PC-3 (cell line): ENCODE measurements at places on chromosomes 5 and 9. TPM values are rescaled to one million over a fixed set of nuclear protein-coding genes. Genes with fewer than 3 reads are reported as not detected.
A peak's percentile ranks its signal among the peaks of the same experiment; 100 is the strongest.

GRCh38 chr5:68243681-68244080 is 28.1 kb downstream of the PIK3R1 start:
- no peak for DNase-seq
- H3K4me1 ChIP-seq, result no peaks in the 10 kb centered on the region
- H3K27ac ChIP-seq, result no peak overlapping the region
- H3K4me3 ChIP-seq, result no peak overlapping the region

The TERT gene
- total RNA-seq, result 0.80 and 1.2 TPM in 2 replicates

DNA sequence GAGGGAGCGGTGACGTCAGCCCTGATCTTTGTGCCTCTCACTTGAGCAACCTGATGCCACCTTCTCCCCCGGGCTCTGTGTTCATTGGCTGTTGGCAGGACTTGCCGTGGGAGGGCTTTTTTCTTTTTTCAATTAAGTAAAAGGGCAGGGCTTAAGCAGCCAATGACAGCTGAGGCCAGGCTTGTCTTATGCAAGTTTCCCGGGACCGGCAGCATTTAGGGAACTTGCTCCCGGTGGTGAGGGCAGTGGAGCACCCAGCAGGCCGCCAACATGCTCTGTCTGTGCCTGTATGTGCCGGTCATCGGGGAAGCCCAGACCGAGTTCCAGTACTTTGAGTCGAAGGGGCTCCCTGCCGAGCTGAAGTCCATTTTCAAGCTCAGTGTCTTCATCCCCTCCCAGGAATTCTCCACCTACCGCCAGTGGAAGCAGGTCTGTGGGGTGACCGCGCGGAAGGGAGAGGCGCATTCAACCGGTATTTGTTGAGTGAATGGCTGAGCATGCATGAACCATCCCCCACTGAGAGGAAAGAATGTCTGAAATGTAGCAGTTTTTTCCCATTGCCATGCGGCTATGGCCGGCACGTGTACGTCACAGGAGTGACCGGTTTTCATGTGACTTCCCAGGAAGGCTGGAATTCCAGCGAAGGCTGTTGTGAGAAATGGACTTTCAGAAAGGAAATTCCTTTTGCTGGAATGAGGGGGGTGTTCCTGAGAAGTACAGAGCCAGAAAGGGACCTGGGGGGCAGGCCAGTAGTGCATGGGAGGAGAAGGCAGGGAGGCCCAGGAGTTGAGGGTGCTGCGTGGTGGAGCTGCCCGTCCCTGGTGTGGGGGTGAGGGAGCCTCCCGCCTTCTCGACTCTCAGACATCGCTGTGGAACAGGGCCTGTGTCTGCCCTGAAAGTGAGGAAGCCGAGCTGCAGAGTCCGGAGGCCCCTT is 29.0 kb downstream of the PTGES2 start:
- H3K4me3 ChIP-seq, result peak overlapping the region; percentile 82
- DNase-seq, result peak; percentile 93
- peak overlapping the region; percentile 84 for H3K27ac ChIP-seq

DNA sequence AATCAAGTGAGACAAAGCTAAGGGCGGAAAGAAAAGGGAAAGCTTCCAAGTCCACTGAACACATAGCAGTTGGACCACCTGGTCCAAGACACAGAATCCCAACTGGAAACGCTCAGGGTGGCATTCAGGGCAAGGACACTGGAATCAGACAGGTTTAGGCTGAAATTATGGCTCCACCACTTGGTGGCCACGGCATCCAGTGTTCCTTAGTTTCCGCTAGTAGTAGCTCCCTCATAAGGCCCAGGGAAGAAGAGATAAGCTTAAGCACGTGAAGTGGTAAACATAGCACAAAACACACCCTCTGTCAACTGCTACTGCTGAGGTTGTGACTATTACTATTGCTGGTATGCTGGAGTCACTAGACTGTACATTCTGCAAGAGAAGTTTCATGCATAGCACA is 209.4 kb downstream of the GLIS3 start:
- H3K4me1 ChIP-seq, result peaks cover 8% of the 10 kb centered on the region

GRCh38 chr9:89052470-89053097 is 61.3 kb downstream of the S1PR3 start:
- no peaks in the 10 kb centered on the region for H3K4me1 ChIP-seq
- DNase-seq, result no peak
- H3K4me3 ChIP-seq, result no peak overlapping the region
- H3K27ac ChIP-seq, result no peak overlapping the region

GRCh38 chr5:98556712-98557111 is 216.8 kb upstream of the RGMB start:
- DNase-seq, result peak; percentile 37
- H3K4me1 ChIP-seq, result peaks cover 11% of the 10 kb centered on the region
- H3K36me3 ChIP-seq, result no peaks in the 10 kb centered on the region
- H3K4me3 ChIP-seq, result no peak overlapping the region
- H3K27ac ChIP-seq, result no peak overlapping the region
- no peaks in the 10 kb centered on the region for H3K27me3 ChIP-seq

DNA sequence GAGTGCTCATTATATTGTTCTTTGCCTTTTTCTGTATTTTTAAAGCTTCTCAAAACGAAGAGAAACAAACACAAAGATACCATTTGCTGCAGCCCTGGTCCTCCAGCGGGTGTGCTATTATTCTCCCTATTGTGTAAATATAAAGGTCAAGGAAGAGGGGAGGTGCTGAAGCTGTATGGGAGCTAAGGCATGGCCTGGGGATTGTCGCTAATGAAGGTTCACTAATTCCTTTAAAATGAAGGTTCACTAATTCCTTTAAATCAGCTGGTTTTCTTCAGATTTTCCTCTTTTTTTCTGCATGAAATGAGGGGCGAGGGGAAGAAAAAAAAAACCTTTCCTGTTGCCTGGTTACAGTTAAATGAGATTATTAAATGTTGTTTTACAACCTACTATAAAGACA is 74.5 kb upstream of the MAP1B start:
- no peak for DNase-seq
- H3K36me3 ChIP-seq, result no peaks in the 10 kb centered on the region
- H3K27ac ChIP-seq, result no peak overlapping the region
- no peaks in the 10 kb centered on the region for H3K4me1 ChIP-seq
- H3K4me3 ChIP-seq, result no peak overlapping the region
- no peaks in the 10 kb centered on the region for H3K27me3 ChIP-seq

The SLC24A2 gene
- not detected in 2 replicates for total RNA-seq

DNA sequence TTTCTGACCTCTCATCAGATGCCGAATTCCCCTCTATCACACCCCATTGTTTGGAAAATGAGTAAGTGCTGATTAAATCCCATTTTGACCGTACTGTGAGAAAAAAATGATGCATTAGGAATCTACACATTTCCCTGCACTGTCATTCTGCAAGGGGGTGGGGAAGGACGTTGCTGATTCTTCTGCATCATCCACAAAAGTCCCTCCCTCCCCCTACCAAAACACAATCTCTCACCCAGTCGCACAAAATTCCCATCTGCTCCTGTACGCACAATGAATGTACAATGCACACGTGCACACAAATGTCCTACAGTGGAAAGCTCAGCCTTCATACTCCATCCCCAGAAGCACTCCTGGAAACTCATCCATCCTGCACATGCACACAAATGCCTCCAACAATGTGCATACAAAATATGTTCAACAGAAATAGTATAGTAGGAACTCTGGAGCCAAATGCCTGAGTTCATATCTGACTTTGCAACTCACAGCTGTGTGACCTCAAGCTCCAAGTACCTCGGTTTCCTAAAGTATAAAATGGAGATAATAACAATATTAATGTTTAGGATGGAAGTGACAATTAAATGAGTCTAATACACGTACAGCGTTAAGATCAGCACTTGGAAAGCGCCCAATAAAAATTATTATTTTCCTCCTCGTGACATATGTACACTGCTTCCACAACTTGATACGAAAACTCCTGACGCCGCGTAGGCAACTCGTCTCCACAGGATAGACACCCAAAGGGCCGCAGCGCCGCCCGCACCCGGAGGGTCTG is 809 bp downstream of the TNIP1 start:
- H3K27me3 ChIP-seq, result no peaks in the 10 kb centered on the region
- H3K4me3 ChIP-seq, result peak overlapping the region; percentile 94
- peaks cover 14% of the 10 kb centered on the region; the same call in 1 of the 2 replicates for H3K36me3 ChIP-seq
- H3K4me1 ChIP-seq, result peaks cover 84% of the 10 kb centered on the region
- peak; percentile 77 for DNase-seq
- peak overlapping the region; percentile 92 for H3K27ac ChIP-seq

DNA sequence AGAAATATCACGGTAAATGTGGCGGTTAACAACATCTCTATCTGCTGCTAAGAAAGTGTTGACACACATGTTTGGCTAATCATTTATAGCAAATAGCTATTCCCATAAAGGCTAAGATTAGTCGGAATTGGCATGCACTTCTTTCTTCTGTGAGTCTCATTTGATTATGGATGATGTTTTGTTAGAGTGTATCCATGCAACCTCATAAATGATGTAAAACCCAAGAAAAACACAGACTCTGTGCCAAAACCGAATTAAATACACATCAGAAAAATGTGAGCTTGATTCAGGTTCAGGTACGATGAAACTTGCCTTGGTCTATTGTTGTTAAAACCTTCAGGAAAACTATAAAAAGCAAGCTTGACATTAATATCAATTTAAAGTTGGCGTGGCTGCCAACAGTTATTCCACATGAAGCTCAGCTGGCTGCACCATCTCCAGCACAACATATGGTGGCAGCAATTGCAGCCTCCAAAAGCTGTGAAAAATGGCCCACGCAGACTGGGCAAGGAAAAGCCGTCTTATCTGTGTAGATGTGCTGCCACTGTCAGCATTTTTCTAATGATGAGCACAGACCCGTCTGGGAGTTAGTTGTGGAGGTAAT is 41.1 kb upstream of the ICE1 start:
- no peak for DNase-seq
- H3K27me3 ChIP-seq, result no peaks in the 10 kb centered on the region
- H3K36me3 ChIP-seq, result no peaks in the 10 kb centered on the region
- no peaks in the 10 kb centered on the region for H3K4me1 ChIP-seq
- H3K4me3 ChIP-seq, result no peak overlapping the region
- no peak overlapping the region for H3K27ac ChIP-seq

- H3K4me3 ChIP-seq, result no peak overlapping the region
- H3K27ac ChIP-seq, result no peak overlapping the region
- H3K4me1 ChIP-seq, result no peaks in the 10 kb centered on the region
- H3K27me3 ChIP-seq, result peaks cover 42% of the 10 kb centered on the region
- no peaks in the 10 kb centered on the region for H3K36me3 ChIP-seq
Observed at GRCh38 chr5:168807287-168807686, 228.1 kb upstream of the PANK3 start.

- DNase-seq, result peak; percentile 59
- no peaks in the 10 kb centered on the region for H3K36me3 ChIP-seq
- no peaks in the 10 kb centered on the region for H3K27me3 ChIP-seq
- no peak overlapping the region for H3K4me3 ChIP-seq
Observed at GRCh38 chr5:154078272-154078671, 39.5 kb downstream of the MFAP3 start.

- peak; percentile 15 for DNase-seq
- no peaks in the 10 kb centered on the region for H3K36me3 ChIP-seq
- no peaks in the 10 kb centered on the region for H3K4me1 ChIP-seq
- H3K4me3 ChIP-seq, result no peak overlapping the region
- H3K27me3 ChIP-seq, result no peaks in the 10 kb centered on the region
- H3K27ac ChIP-seq, result no peak overlapping the region
Observed at GRCh38 chr9:132864691-132865090, 13.4 kb downstream of the AK8 start.

DNA sequence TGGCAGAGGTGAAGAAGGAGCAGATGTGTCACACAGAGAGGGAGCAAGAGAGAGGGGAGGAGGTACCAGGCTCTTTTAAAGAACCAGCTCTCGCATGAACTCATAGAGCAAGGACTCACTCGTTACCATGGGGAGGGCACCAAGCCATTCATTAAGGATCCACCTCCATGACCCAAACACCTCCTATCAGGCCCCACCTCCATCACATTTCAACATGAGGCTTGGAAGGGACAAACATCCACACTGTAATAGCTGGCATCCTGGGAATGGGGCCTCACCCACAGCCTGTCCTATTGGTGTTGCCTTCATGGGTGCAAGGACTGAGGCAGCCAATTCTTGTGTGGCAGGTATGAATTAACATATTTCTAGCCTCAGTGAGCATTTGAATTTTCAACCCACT is 11.6 kb upstream of the TNFAIP8 start:
- H3K27ac ChIP-seq, result no peak overlapping the region
- 0 out of 2 replicates have a peak, but pooled peaks cover 4% of the 10 kb centered on the region for H3K4me1 ChIP-seq
- no peak for DNase-seq
- no peaks in the 10 kb centered on the region for H3K36me3 ChIP-seq
- no peak overlapping the region for H3K4me3 ChIP-seq

- no peak for DNase-seq
- no peaks in the 10 kb centered on the region for H3K36me3 ChIP-seq
- H3K4me3 ChIP-seq, result no peak overlapping the region
- no peaks in the 10 kb centered on the region; the same call in 1 of the 2 replicates for H3K4me1 ChIP-seq
Observed at GRCh38 chr9:134589748-134590147, 51.9 kb upstream of the COL5A1 start.

GRCh38 chr9:93678199-93679019 is 102.0 kb downstream of the PHF2 start:
- DNase-seq, result no peak
- H3K27ac ChIP-seq, result no peak overlapping the region
- no peaks in the 10 kb centered on the region for H3K4me1 ChIP-seq
- H3K36me3 ChIP-seq, result no peaks in the 10 kb centered on the region

The SOX30 gene
- total RNA-seq, result 0.51 TPM in 1 of 2 replicates, not detected in the other

The GABRB2 gene
- not detected in 2 replicates for total RNA-seq

- no peaks in the 10 kb centered on the region for H3K36me3 ChIP-seq
- no peak for DNase-seq
- peaks cover 7% of the 10 kb centered on the region; the same call in 1 of the 2 replicates for H3K4me1 ChIP-seq
- H3K27me3 ChIP-seq, result no peaks in the 10 kb centered on the region
- H3K4me3 ChIP-seq, result no peak overlapping the region
Observed at GRCh38 chr9:96163712-96164111, 138.3 kb downstream of the HSD17B3 start.

The GALNT12 gene
- 14.8 and 24.8 TPM in 2 replicates for total RNA-seq

DNA sequence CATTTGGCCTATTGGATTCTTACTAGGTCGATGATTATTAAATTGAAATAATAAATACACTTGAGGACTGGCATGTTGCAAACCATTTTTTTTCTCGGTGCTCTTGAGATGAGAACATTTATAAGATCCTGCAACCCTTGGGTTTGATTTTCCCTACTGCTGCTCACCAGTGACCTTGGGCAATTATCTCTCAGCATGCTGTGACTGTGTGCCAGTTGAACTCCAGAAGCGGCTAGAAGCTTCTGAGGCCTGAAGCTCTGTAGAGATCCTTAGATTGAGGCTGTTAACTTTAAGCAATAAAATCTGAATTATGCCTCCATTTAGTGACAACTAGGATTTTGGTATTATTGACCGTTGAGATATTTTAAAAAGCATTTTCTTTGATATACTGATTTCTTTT is 489.8 kb downstream of the MAT2B start:
- H3K27me3 ChIP-seq, result no peaks in the 10 kb centered on the region
- DNase-seq, result no peak
- no peaks in the 10 kb centered on the region for H3K36me3 ChIP-seq
- H3K4me3 ChIP-seq, result no peak overlapping the region

The C9orf50 gene
- not detected in 2 replicates for total RNA-seq

DNA sequence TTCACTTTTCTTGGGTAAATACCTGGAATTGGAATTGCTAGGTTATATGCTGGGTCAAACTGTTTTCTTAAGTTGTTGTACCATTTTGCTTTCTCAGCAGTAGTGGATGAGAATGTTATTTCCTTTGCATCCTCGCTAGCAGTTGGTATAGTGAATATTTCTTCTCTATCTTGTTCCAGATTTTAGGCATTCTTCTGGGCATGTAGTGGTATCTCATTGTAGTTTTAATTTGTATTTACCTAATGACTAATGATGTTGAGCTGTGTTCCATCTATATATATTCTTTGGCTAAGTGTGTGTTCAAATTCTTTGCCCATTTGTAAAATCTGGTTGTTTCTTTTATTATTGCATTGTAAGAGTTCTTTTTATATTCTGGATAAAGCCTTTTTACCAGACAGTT is 333.3 kb downstream of the MAT2B start:
- no peaks in the 10 kb centered on the region for H3K27me3 ChIP-seq
- H3K4me3 ChIP-seq, result no peak overlapping the region
- no peaks in the 10 kb centered on the region for H3K36me3 ChIP-seq
- H3K27ac ChIP-seq, result no peak overlapping the region
- DNase-seq, result peak; percentile 2
- no peaks in the 10 kb centered on the region for H3K4me1 ChIP-seq
